ENCODE measurements at places on chromosomes 2 and 18.

DNA sequence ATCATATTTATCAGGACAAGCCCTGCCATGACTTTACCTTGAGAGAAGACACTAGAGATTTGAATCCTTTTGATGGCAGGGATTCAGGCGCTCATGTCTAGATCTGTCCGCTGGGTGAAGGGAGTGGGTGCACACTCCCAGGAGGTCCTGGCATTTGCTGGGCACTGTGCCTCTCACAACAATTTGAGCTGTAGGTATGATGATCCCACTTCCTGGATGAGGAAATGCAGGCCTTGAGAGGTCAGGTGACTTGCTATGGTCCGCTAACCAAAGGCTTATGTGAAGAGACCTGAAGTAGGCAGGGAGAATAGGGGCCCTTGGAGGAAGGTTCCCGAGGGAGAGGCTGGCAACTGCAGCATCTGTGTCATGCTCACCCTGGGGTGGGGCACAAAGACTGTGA lies 206.1 kb downstream of the HAUS1 start:
- DNase-seq = no peak

DNA sequence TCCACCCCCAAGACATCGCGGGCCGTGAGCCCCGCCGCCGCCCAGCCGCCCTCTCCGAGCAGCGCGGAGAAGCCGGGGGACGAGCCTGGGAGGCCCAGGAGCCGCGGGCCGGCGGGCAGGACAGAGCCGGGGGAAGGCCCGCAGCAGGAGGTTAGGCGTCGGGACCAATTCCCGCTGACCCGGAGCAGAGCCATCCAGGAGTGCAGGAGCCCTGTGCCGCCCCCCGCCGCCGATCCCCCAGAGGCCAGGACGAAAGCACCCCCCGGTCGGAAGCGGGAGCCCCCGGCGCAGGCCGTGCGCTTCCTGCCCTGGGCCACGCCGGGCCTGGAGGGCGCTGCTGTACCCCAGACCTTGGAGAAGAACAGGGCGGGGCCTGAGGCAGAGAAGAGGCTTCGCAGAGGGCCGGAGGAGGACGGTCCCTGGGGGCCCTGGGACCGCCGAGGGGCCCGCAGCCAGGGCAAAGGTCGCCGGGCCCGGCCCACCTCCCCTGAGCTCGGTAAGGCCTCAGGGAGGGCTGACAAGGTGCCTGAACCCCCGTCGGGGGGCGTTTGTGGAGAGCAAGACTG lies 14.2 kb downstream of the SPEG start:
- DNase-seq = no peak

- DNase-seq = peak; percentile 68
These were observed 2.4 kb upstream of the RBM45 start for GRCh38 chr2:178109813-178110212.

- no peak for DNase-seq
These were observed 193.1 kb upstream of the ARL4C start for GRCh38 chr2:234689911-234690379.

- DNase-seq = no peak
These were observed 232.2 kb upstream of the MEX3C start for GRCh38 chr18:51429644-51430043.

DNA sequence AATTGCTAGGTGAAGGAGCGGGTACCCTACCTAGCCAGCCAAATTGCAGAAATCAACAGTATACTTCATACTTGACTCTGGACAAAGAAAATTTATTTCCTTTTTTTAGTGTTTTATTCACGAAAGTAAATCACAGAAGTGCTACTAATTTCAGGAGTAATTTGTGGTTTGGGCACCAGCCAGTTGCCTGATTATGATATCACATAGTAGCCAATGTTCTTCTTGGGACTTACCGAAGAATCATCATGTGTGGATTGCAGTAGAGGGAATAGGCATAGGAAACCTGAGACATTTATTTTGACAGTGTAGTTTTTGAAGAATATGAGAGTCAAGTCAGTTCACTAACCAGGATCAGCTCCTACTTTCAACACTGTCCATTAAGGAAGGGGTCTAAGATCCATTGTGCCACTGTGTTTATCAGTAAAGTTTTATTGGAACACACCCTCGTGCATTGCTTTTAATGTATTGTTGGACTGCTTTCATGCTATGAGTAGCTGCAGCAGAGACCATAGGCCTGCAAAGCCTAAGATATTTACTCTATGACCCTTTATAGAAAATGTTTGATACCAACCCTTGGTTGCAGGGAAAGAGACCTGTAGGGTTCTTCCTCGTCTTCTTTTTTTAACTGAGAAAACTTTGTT lies 32.1 kb downstream of the TNFRSF11A start:
- DNase-seq = no peak

All from KBM-7 (cell line).